ENCODE measurements at places on chromosomes 3 and 15.

- DNase-seq = no peak
Measured at GRCh38 chr3:64836097-64836496, 148.3 kb upstream of the ADAMTS9 start.

DNA sequence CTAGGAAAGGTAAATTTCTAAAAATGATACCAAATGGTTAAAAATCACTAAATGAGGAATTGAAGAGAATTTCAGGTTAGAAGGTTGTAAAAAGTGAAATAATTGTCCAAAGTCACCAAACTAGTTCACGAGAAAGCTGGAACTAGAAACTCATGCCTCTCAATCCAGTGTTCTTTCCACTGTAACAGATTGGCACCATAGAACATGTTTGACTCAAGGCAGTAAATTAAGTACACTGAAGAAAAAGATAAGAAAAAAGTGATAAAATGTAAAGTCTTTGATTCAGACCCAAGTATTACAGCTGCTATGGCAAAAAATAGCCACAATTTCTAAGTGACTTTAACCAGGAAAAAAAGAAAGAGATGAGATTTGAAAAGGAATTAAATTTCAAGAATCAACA lies 26.5 kb downstream of the ZBTB20 start:
- no peak for DNase-seq

- no peak for DNase-seq
Measured at GRCh38 chr3:172550347-172550943, 27.2 kb upstream of the TNFSF10 start.

- no peak for DNase-seq
Measured at GRCh38 chr3:163364717-163365116, 1713.6 kb downstream of the SI start.

- DNase-seq = no peak
Measured at GRCh38 chr15:75653347-75653913, 5.7 kb downstream of the SNX33 start.

DNA sequence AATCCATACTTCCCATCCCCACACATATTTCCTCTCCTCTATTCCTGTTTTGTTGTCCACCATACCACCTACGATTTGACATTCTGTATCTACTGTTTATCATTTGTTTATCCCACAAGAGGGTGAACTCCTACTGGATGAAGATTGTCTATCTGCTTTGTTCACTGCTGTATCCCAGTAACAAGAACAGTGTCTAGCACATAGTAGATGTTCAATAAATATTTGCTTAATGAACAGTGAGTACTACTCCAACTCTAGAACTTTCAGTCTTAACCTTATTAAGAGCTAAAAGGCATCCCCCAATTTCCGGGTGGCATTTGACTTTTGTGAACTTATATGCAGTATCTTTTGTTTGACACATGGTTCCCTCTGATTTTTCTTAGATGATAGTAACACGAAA lies 1.3 kb downstream of the PYGO1 start:
- no peak for DNase-seq

DNA sequence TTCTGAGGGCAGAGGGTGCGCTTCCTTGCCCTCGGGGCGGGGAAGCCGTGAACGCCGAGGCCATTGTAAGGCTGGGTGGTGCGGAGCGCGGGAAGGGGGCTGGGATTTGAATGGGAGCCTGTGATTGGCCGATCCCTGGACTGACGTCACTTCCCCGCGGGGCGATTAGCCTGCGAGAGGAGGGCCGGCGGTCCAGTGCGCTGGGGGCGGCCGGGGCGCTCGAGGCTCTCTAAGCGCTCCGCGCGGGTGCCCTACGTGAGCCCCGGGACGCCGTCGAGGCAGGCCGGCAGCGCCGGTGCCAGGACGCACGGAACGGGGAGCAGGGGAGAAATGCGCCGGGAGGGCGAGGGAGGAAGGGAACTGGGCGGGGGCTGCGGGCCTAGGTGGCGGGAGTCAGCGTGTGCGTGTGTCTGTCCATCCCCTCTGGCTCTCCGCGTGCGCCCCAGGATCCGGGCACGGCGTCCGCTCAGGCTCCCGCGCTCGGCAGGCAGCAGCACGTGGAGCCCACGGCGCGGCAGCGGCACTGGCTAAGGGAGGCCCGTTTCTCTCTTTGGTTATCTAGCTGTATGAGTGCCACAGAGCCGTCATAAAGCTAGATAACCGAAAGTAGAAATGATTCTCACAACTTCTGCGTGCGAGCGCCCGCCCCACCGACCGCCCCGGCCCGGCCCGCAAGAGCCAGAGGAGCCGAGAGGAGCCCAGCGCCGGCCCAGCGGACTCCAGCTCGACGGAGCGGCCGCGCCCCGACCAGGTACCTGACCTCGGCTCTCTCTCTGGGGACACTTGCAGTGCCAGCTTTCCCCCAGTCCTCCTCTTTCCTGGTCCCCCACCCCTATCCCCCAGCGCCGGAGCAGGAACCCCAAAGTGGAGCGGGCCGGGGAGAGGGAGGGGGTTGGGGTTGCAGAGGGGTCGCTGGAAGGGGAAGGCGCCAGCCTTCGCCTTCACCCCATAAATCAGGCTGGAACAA lies 33.1 kb upstream of the POLG start:
- no peak for DNase-seq

GRCh38 chr15:68341760-68342725 lies 64.5 kb downstream of the FEM1B start:
- DNase-seq = no peak

DNA sequence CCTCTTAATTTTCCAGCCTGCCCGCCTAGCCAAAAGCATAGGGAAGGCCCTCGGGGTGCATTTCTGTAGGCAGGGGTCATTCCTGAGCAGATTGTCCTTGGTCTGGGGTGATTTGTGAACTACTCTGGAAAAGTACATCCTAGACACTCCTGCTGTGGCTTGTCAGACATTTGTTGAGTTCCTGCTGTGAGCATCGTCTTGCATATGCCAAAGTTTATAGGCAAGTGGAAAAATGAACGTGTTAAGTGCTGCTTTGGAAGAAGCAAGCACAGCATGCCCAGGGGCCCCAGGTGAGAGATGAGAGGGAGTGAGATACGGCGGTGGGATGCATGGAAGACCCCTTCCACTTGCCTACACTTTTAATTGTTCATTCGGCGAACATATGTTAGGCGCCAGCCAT lies 237.7 kb upstream of the ST8SIA2 start:
- DNase-seq = no peak

GRCh38 chr3:160003520-160004128 lies 15.0 kb downstream of the IL12A start:
- peak; percentile 42 for DNase-seq

Data from NCI-H524 treated with DMSO at 0.1 percent for 48 hours (cell line).